ENCODE measurements at places on chromosomes 16 and 17.

DNA sequence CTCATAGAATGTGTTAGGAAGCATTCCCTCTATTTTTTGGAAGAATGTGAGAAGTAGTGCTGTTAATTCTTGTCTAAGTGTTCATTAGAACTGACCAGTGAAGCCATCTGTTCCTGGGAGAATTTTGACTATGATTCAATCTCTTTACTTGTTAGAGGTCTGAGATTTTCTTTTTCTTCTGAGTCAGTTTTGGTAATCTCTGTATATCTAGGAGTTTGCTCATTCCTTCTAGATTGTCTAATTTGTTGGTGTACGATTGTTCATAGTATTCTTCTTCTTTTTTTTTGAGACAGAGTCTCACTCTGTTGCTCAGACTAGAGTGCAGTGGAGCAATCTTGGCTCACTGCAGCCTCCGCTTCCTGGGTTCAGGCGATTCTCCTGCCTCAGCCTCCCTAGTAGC lies 20.4 kb downstream of the NFATC3 start:
- no peak for DNase-seq

DNA sequence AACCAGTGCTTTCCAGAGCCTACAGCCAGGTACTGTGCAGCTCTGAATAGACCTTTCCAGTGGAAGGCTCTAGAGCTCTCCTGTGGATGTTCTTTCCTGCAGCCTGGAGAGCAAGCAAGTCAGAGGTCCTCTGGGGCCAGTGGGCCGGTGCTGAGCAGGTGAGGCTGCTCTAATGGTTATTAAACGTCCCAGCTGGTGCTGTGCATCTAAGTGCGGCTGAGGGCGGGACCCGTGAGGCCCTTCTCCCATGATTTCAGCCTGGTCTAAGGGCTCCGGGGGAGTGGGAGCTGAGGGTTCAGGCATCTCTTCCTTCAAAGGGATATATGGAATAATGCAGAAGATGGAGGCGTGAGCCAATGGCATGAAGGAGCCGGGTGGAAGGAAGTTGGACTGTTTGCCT lies 83.7 kb upstream of the SDK2 start:
- no peak for DNase-seq

DNA sequence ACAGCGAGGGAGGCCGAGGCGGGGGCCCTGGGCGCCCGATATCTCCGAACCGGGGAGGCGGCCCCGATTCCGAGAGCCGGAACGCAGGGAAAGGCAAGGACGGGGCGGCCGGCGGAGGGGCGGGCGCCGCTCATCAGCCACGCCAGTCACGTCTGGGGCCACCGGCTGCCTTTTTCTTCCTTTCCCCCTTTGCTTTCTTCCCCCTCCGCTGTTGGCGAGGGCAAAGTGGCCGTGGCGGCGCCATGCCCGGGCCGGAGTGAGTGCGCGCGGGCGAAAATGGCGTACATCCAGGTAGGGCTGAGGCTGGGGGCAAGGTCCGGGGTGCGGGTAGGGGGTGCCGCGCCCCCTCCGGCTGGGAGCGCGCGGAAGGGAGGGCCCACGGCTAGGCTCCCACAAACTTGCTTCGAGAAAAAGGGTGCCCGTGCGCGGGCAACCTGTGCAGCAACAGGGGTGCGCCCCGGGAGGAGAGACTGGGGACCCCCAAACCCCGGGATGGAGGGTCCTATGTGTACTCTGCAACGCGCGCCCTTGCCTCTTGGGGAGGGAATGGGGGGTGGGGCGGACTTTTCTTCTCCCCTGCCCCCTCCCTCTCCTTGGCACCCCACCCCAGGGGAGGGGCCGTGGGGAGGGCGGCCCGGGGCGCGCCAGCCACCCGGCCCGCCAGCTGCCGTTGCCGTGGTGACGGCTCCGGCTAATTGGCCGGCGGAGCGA lies 486 bp downstream of the SYT17 start:
- no peak for DNase-seq

DNA sequence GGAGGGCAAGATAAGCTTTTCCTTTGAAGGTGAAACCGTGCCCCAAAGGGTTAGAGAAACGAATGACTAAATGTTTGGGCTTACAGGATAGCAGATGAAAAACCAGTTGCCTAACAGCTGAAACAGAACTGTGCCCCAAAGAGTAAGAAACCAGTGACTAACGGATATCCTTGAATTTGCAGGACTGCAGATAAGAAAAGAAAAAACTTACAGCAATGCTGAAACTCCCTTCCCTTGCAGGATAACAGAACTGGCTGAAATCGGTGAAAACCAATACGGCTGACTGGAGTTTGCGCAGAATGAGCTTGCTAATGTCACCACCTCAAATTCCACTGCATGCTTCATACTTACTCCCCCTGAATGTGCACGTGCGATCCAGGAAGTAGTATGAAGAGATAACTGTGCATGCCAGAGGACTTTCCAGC lies 175.2 kb upstream of the NLRP1 start:
- no peak for DNase-seq

- no peak for DNase-seq
Observed at GRCh38 chr16:58154345-58154744, 25.2 kb upstream of the CFAP20 start.

DNA sequence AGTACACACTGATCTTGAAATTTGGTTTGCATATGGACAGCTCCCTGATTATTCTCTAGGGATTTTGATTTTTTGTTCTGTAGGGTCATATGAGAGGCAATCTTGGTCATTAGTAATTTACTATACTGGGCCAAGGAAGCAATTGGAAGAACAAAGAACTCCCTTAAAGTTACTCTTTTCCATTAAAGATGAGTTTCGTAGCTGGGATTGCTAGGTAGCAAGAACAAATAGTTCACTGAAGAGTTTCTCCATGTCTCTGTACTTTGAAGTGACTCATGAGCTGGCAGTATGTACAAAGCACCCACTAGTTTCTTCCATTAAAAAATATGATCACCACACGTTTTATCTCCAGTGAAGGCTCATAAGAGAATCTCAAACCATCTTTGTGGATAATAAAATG lies 6.2 kb upstream of the BCAS3 start:
- no peak for DNase-seq

All from tibial nerve (tissue), 4 donors.